ENCODE measurements at places on chromosomes 11 and 22.

DNA sequence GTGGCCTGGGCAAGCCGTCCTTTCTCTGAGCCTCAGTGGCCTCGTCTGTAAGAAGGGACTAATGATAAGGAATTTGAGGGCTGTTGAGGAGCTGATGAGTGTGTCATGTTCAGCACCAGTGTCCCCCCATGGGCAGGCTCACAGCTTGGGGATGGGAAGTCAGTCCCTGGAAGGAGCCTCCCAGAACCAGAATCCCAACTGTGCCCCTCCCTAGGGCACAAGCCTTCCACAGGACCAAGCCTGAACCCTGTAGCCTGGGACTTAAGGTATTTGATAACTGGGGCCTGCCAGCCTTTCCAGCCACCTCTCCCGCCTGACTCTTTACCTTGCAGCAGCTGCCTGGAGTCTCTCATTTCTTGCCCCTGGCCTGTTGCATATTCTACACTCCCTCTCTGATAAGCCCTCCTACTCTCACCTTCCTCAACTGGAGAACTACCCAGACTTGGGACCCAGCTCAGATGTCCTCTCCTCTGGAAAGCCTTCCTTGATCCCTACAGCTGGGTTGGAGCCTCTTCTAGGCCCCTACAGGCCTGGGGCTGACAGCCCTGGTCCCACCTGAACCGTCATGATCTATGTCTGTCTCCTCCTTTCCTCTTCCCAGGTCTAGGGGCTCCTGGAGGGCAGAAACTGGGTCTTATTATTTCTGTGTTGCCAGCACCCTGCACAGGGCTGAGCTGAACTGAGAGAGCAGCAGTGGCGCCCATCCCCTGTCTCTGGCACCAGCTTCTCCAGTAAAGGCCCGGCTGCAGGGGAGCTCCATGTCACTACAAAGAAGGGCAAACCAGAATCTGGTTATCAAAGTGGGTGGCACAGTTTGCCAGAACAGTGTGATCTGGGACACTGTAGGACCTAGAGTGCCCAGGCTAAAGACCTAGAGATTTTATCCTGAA lies 1.6 kb downstream of the P2RY2 start:
- DNase-seq: no peak

GRCh38 chr11:91641153-91641552 lies 583.5 kb upstream of the FAT3 start:
- DNase-seq: no peak

- no peak for DNase-seq
Observed at GRCh38 chr22:21009638-21010425, 5.1 kb upstream of the P2RX6 start.

GRCh38 chr11:57552479-57552878 lies 15.0 kb downstream of the UBE2L6 start:
- no peak for DNase-seq

DNA sequence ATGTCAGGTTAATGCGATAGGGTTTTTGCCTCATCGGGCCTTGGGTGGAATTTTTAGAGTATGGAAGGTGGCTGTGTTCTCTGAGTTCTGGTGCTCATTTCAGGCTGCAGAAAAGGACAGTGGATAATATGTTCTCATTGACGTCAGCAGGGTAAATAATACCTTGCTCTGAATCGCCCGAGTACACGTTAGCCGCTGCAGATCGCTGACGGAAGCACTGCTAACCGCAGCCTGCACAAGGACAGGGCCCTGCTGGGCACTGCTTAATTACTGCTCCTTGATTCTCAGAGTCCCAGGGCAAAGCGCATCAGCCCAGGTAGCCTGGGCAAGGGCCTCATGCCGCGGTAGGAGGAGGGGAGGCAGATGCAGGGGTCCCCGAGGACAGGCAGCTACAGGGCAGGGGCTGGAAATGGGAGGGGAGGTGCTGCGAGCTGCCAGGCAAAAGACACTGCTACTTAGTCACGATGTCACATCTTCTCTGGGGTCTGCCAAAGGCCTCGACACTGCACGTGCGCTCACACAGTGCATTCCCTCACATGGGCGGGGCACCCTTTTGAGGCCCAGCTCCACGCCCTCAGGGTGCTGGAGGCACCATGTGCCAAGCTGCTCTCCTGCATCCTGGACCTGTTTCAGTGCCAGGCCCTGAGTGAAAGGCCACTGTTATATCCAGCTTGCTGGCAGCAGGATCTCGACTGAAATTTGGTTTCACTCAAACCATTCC lies 35.2 kb downstream of the PPP2R1B start:
- no peak for DNase-seq

- no peak for DNase-seq
Observed at GRCh38 chr11:16737818-16738192, 642 bp upstream of the C11orf58 start.

DNA sequence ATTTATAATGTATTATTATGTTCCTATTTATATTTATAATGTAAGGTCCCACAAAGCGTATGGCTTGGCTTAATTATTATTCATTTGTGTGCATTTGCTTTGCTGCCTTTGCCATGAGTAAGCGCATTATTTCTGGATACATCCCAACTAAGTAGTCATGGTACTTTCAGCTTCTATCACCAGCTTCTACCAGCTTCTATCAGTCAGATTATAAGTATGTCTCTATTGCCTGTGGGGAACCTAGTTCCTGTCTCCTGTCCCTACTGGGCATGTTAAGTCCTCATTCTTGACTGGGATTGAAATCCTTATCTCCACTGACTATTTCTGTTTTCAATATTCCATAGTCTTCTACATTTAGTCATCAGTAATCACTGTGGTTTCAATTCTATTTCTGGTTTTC lies 33.5 kb upstream of the OR10W1 start:
- DNase-seq: no peak

DNA sequence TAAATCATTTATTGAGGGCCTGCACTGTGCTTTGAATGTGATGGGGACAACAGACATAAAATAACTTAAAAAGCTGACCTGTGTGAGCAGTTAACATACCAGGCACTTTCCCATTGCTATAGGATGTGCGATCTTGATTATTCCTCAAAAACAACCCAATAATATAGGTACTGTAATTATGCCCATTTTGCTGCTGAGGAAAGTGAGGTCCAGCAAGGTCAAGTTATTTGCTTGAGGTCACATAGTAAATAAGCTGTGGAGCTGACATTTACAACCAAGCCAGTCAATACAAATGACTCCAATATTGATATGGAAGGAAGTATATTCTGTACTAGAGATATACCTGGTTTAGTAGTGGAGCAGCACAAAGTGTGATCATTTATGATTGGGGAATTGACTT lies 96.2 kb downstream of the TEAD1 start:
- no peak for DNase-seq

GRCh38 chr11:15371533-15371932 lies 256.8 kb downstream of the INSC start:
- no peak for DNase-seq

DNA sequence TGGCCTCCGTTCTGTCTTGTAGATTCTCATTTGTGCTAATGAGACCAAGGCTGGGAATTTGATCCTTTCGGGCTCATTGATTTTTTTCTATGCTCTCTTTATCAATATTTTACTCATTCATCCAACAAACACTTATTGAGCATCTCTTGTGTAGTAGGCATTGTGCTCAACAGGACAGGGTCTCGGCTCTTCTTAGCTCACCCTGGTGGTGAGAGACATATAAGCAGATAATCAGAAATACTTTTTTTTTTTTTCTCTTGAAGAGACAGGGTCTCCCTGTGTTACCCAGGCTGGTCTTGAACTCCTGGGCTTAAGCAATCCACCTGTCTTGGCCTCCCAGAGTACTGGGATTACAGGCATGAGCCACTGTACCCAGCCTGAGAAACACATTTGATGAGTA lies 48.0 kb upstream of the SLC5A1 start:
- no peak for DNase-seq

- DNase-seq: no peak
Observed at GRCh38 chr22:23896523-23897186, 2.5 kb downstream of the MIF start.

- DNase-seq: no peak
Observed at GRCh38 chr22:26259510-26259909, 90.2 kb downstream of the SEZ6L start.

GRCh38 chr22:17430412-17430811 lies 61.2 kb downstream of the CECR2 start:
- DNase-seq: peak; percentile 72

DNA sequence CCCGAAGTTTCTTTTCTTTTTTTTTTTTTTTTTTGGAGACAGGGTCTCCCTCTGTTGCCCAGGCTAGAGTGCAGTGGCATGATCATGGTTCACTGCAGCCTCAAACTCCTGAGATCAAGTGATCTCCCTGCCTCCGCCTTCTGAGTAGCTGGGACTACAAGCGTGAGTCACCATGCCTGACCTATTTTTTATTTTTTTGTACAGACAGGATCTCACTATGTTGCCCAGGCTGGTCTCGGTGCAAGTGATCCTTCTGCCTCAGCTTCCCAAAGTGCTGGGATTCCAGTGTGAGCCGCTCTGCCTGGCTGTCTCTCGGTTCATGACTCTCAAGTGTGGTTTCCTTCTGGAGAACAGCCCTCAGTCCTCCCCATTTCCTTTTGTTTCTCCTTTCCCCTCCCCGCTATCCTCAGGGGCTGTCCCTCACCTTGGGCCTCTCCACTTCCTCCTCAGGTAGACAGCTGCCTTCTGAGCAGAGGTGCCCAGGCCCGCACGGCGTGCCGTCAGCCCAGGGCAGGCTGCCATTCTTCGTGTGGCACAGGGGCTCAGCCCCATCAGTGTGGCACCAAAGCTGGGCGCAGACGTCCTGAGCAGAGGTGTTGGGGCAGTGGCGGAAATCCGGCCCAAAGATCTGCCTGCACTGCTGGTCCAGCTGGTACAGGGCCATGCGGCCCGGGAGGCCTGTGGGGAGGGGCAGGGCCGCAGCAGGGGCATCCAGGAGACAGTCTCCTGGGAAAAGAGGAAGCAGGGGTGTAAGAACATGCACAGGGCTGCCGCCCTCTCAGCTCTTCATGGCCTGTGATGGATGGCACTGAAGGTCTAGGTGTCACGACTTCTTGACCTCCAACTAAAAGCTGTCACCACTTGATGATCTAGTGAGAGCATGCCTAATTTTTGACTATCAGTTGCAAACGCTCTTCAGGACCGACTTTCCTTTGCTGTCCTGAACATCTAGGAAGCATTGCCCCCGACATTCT lies 14.0 kb downstream of the ADAMTS8 start:
- no peak for DNase-seq

- DNase-seq: no peak
Observed at GRCh38 chr11:129734654-129735053, 81.0 kb upstream of the TMEM45B start.

- DNase-seq: no peak
Observed at GRCh38 chr22:44482776-44483175, 15.3 kb downstream of the RTL6 start.

DNA sequence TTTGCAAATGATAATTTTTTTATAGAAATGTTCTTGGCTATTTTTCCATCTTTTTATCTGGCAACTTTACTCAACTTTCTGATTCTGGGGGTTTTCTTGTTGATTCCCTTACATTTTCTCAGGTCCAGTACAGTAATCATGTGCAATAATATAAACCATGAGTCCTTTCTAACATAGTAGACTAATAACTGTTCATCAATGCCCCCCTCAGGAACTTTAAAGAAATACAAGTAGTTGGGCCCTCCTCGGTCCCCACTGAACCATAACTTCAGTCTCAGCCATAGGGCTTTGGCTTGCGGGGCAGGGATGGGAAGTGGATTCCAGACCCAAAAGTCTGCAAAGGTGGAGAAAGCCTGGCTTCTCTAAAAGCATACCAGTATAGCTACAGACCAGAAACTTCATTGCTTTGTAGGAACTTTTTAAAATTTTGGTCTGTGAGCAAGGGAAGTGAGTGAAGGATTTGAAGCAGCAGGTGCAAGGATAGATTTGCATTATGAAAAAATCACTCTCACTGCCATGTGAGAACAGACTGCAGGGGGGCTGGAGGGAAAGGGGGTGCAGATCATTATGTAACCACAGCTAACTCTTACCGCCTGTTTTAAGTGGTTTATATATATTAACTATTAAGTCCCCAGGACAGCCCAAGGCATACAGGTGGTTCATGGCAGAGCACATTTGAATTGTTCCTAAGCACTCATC lies 10.4 kb upstream of the TUB start:
- DNase-seq: no peak

DNA sequence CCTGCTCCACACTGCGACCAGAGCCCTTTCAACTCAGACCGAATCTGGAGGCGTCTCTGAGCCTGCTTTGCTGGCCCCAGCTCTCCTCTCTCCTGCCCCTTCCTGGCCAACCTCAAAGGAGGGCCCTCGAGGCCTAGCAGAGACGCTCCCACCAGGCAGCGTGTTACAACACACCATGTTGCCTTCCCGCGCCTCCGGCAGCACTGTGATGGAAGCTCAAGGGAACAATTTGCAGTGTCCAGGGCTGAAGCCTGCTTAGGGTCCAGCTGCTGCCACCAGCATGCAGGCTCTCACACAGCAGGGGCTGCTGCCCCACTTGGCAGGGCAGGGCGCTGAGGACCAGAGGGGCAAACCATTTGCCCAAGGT lies 18.4 kb downstream of the LINC01488 start:
- no peak for DNase-seq

DNA sequence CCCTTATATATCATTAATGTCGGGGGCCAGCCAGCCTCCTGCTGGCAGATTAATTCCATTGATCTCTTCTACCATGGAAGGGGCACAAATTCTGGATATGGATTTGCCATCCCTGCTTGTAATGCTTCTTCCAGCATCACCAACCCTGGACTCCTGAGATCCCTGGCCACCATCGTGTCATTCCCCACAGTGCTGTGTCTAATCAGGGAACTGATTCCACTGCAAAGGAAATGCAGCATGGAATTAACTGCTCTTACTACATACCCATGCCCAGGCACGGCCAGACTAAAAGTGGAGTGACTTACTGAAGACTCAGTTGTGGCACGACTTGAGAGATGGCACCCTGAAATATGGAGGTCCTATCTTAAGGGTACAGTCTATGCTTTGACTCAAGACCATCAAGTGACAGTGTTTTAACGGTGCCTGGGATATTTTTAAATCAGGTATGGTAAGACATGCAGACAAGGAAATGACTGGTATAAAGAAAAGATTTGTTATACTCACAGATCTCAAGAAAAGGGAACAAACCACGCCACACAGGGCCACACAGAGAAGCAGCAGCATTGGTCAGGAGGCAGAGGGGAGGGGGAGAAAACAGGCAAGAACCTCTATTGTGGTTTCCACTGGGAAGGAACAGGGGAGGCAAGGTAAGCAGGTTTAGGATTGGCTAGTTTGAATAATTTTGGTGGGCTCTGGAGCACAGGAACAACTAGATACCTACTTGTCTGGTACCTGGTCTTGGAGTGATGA lies 65.1 kb downstream of the IGLL5 start:
- no peak for DNase-seq

GRCh38 chr11:120917559-120918239 lies 106.2 kb upstream of the TBCEL start:
- DNase-seq: no peak

- DNase-seq: no peak
Observed at GRCh38 chr11:120096369-120097191, 41.3 kb downstream of the TRIM29 start.

Measured in midbrain (tissue), 1 donor.